ENCODE measurements at places on chromosomes 12 and 14.
A peak's percentile ranks its signal among the peaks of the same experiment; 100 is the strongest.

- DNase-seq: no peak
Observed at GRCh38 chr14:44162197-44162596, 344.9 kb downstream of the FSCB start.

DNA sequence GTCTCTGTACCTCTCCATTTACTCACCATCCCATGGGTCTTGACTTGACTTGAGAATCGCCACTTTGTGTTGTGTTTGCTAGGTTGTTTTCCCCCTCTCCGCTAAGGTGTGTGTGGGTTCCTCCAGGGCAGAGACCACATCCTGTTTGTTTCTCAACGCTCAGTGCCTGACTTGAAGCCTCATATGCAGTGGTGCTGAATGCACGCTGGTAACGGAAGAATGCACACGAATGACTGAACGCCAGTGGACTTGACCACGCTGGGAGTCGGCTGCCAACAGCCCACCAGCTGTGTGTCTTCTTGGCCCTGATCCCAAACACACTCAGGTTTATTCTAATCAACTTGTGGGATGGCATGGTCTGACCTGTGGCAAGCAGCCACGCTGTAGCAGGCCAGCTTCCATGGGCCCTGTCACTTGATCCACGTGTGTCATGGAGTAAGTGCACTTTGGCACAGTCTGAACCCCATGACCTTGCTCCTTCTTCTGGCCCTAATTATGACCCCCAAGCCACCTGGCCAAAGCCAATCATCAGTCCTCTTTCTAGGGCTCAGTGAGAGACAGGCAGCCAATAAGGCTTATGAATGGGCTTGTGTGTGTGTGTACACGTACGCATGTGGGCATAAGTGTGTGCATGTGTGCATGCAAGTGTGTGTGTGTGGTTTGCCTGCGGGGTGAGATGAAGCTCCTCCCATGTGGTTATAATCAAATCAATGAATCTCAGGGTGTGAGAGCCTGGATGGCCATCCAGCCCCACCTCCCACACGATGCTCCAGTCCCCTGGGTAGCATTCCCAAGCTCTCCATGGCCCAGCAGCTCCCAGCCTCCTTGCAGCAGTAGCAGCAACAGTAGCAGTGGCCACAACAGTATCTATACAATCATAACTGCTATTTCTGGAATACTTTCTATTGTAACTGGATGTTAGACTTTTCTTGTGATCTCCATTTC is 6.4 kb upstream of the TC2N start:
- DNase-seq: no peak

DNA sequence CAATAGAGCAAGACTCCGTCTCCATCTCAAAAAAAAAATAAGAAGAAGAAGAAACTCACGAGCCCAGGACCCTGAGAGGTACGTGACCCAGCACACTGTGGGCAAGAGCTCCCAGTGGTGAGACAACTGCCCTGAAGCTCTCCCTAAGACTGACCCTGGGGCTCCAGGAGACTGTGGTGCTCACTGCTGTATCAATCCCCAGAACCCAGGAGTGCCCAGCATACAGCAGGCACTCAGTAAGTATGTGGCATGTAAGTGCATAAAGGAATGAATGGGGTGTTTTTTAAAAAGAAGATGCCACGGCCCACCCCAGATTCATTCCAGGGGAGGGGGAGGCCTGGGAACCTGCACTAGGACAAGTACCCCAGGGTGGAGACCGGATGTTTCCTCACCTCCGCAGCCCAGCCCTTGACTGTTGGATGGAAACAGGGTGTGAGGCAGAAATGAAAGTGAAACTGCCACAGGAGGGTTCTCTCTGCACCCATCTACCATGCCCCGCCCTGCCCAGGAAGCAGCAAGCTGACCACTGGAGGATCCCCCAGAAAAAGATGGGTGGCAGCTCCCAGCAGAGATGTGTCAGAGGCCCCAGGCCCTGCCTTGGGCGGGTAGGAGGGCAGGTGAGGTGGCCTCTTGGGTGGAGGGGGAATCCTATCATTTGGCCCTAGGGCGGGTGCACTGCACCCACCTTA is 12.2 kb downstream of the ITPK1 start:
- DNase-seq: peak; percentile 74

DNA sequence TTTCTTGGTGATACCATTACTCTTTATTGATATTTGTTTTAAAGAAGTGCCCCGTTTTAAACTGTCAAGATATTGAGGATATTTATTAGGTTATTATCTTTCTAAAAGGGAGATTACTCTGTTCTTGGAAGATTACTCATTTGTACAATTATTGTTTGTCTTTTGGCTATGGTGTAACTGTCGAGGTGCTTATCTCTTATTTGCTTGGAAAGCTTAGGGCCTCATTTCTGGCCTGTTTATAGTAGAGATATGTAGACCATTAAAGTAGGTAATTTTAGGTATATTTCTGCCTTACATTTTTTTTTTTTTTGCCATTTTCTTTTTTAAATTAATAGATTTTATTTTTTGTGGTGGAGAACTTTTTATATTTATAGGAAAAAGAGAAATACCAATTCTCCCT is 74.2 kb downstream of the KTN1 start:
- no peak for DNase-seq

DNA sequence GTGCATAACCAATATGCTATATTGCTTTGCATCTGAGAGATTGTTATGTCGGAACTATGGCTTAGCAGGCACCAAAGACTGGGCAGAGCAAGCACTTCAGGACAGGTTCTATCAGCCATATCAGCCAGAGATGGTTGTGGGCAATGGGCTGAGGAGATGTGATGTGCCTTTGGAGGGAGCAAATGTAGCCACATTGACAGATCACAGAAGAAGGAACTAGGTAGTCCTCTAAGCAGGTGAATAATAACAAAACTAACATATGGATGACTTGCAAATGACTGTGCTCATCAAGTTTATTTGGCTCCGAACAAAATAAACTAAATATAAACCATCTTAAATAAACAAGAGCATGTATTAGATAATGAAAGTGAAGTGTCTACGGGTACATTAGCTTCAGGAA is 291.7 kb downstream of the RMST start:
- DNase-seq: no peak

GRCh38 chr12:41661141-41661765 is 473.1 kb downstream of the PDZRN4 start:
- no peak for DNase-seq

DNA sequence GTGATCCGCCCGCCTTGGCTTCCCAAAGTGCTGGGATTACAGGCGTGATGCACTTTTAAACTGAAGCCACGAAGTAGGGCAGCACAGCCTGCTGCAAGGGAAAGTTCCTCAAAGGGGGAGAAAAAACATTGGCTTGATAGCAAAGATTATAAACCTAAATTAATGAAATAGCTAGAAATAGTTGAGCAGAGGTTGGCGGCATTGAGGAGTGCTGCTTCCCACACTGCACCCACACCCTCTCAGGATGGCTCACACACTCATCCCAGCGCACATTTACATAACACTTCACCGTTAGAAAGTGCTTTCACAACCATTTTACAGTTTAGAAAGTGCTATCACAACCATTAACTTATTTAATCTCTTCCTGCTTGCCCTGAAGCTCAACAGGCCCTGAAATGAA is 44.4 kb upstream of the TCL1A start:
- DNase-seq: no peak

- DNase-seq: no peak
Observed at GRCh38 chr14:76123426-76124225, 28.1 kb upstream of the GPATCH2L start.

- DNase-seq: no peak
Observed at GRCh38 chr12:40184493-40185302, 40.1 kb upstream of the LRRK2 start.

GRCh38 chr12:91923864-91924263 is 221.8 kb downstream of the BTG1 start:
- DNase-seq: no peak

DNA sequence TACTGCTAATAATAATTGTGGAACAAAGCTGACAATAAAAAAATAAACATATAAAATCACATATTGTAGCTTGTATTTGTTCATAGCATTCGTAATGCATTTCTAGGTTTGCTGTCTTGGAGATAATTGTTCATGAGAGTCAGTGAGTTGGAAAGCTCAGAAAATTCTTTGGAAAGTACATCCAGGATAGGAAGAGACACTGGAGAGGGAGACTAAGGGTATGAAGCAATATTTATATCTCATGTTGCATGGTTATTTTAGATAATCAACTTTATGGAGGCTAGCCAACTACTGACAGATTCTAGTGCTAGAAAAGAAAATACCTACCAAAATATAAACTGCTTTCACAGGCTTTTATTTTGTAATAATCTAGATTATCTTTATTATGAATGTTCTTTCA is 1095.2 kb downstream of the FSCB start:
- DNase-seq: no peak

GRCh38 chr12:71360013-71360412 is 79.6 kb upstream of the LGR5 start:
- no peak for DNase-seq

GRCh38 chr12:32651151-32651955 is 27.7 kb upstream of the DNM1L start:
- DNase-seq: no peak

DNA sequence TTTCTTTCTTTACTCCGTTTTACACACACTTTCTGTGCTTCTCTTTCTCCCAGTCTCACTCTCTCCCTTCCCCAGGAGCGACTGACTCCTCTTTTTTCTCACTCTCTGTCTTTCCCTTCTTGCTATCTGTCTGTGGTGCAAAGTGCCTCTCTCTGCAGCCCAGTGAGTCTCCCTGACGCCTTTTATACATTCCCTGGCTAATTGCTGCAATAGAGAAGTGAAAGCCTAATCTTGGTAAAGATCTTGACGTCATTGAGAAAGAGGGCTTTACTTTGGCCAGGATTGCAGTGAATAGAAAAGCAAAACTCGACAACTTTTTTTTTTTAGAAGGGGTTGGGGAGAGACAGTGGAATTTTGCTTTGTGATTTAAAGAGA is 706 bp upstream of the DIO2 start:
- peak; percentile 23 for DNase-seq

GRCh38 chr14:87542288-87542687 is 450.7 kb downstream of the GALC start:
- DNase-seq: no peak

DNA sequence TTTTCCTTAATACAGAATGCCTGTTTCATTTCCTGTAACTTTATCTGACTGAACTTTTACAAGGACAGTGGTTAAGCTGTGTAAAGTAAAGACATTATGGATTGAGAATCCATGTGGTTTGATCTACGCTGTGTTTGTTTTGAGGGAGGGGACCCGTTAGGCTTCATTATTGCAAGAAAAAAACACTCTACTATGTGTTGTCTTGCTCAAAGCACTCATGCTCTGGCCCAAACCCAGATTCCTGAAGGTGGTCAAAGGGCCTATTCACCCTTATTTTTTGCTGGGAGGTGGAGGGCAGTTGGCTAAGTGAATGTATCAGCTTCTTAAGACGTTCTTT is 11.9 kb downstream of the RNF10 start:
- no peak for DNase-seq

- peak; percentile 35 for DNase-seq
Observed at GRCh38 chr14:86654558-86655184, 1124.7 kb downstream of the FLRT2 start.

- DNase-seq: no peak
Observed at GRCh38 chr14:81465507-81466228, 65.5 kb upstream of the STON2 start.

DNA sequence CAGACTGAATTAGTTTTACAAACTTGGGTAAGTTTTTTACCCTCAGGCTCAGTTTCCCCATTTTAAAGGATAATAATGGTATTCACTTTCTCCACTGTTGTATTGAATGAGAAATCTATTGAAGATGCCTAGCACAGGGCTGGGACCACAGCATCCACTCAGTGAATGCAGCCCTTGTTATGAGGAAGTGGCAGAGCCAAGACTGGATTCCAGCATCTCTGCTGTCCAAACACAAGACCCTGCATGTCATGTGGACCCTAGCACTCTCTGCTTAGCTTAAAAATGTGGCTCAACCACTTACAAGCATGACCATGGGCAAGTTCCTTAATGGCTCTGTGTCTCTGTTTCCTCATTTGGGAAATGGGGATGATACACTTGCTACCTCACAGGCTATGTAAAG is 24.1 kb upstream of the TRIM9 start:
- DNase-seq: no peak

DNA sequence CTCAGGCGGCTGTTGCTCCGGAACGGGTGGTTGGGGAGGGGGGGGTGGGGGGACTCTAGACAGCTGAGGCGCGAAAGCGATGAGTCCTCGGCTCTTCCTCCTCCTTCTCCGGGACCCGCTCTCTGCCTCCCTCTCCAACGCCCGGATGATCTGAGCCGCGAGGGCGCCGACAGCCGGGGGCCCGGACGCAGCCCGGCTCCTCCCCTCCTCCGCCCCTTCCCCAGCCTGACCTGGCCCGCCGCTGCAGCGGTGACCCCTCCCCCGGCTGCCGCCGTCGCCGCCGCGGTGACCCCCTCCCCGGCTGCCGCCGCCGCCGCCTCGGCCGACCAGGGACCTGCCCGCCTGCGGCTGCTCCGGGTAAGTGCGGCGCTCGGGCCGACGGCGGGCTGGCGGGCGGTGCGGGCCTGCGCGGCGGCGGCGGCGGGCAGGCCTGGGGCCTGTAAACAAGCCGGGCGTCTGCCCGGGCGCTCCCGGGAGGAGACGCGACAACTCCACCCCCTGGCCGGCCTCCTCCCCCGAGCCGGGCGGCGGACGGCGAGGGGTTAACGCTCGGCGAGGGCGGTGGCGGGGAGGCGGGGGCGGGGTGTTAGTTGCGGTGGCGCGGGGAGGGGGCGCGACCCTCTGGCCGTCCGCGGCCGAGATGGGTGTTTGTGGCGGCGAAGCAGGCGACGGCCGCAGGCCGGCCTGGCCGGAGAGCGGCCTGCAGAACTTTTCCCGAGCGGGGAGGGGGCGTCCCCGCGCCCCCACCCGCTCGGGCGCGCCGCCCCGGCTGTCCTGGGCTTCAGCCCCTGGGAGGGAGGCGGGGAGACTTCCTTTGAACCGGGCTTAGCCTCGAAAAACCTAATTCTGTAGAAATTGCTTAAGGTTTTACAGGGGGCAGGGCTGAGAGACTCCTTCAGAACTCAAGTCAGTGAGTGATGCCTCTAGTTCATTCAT is 568 bp downstream of the PPM1A start:
- peak; percentile 53 for DNase-seq

DNA sequence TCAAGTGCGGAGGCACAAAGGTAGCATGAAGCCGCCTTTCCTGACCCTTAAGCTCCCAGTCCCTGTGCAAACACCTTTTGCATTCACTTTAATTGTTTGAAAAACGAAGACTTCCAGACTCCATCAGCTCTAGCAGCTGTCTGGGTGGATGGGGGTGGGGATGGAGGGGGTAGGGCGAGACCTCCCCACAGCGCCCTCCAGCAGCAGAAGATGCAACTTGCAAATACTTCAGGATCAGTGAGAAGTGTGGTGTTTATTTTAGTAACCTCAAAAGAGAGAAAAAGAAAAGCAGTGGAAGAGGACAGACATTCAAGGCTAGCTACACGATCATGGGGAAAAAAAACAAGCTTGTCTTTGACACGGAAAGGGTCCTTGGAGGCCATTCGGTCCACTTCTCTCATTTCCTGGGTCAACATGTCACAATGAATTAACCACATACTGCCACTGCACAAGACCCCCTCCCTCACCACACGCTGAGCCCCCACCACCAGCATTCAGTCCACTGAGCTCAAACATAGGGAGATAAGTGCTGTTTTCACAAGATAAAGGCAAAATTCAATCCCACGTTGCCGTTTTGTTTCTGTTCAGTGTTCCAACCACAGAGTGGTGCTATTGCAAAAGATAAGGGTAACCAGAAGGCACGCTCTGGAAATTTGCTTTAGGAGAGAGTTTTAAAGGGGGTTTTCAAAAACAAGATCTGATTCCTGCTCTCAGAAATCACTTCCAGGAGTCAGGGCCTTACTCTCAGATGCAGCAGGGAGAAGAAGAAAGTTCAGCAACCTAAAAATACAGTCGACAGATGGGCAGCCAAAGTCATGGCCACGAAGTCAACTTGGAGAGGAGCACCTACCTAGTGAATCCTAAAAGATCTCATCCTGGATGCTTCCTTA is 3.3 kb upstream of the NTF3 start:
- no peak for DNase-seq

- DNase-seq: no peak
Observed at GRCh38 chr12:3712209-3712992, 40.5 kb downstream of the CRACR2A start.

Data from MM.1S (cell line).